ENCODE measurements at places on chromosomes 4 and X.

DNA sequence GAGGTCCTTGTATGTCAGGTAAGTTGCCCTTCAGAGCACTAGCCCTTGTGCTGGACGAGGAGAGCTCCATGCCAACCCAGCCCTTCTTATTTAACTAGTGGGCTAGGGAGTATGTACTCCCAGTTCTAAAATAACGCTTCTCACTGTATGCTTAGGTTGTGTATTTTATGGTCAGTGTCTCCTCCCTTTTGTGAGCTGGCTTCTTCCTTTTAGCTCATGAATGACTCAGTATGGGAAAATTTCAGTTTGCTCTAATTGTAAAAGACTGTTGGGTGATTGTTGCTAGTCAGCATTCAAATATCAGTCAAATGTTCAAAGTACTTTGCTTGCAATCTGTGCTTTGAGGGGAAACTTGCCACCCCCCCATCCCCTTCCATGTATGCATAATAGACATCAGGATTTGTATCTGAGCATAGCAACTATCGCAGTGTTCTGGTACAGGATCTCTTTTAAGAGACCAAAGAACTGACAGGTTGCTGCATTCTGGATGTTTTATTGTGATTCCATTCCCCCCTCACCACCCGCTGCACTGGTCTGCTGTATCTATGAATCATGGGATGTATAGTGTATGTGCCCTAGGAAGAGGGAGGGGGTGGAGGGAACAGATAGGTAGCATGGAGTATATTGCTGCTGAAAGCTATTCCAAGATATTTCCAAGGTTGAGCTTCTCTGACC, 34.7 kb downstream of the DLG3 start:
- DNase-seq = no peak

- no peak for DNase-seq
Measured at GRCh38 chrX:100743009-100743607, 11.2 kb upstream of the SYTL4 start.

DNA sequence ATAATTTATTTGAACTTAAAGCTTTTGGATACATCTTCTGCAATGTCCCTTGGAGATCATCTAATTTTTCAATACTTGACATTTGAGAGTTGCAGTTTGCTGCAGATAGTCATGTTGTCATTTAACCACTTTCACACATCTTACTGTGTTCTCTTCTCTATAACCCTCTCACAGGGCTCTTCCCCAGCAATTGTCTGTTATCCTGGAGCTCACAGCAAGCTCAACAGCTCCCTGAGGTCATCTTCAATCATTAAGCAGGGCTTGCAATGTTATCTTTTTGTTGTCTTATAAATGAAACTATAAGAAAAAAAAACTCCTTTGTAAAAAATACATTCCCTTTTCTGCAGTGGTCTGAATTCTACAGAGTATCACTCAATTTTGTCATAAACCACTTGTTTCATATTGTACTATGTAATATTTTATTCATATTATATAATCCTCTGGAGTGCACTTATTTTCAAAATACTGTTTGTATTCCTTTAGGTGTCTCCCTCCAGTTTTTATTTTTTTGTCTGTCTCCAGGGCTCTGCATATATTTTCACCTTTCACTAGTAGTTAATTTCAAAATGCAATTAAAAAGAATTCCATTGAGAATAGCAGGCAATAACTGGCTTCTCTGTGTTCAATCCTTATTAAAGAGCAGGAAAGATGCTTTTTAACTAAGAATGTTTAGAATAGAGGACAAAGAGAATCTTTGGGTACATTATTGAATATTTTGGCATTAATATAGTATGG, 106.3 kb upstream of the ARSJ start:
- DNase-seq = no peak

- no peak for DNase-seq
Measured at GRCh38 chr4:118953276-118953675, 64.6 kb downstream of the SYNPO2 start.

DNA sequence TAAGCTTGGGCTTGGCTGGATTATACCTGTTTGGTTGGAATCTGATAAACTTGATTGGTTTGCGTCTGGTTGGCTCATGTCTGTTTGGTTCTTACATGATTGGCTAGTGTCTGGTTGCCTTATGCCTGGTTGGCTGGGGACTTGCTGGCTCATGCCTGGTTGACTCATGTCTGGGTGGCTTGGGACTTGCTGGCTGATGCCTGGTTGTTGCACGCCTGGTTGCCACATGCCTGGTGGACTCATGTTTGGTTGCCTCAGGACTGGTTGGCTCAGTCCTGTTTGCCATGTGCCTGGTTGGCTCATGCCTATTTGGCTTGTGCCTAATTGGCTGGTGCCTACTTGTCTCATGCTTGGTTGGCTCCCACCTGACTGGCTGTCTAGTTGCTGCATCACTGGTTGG, 104.5 kb downstream of the APOOL start:
- no peak for DNase-seq

DNA sequence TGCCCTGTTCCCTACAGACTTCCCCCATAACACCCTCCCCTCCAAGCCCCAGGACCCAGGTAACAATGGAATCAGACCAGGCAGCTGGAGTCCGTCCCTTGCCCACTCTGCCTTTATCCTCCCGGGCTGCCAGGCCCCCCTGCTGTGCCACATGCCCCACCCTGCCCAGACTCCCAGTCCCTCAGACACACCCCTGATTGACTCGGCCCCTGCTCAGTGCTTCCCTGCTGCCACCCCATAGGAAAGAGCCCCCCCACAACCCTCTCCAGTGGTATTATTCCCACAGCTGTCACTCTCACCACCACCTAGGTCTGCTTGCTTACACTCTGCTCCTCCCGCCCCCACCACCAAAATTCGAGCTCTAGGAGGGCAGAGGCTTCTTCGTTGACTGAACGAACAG, 4.7 kb upstream of the NAA10 start:
- DNase-seq = no peak

GRCh38 chr4:163631288-163631687, 136.8 kb downstream of the TMA16 start:
- DNase-seq = no peak

GRCh38 chrX:133921764-133922389, 63.5 kb downstream of the GPC3 start:
- no peak for DNase-seq

- DNase-seq = no peak
Measured at GRCh38 chr4:48974979-48975640, 11.0 kb upstream of the CWH43 start.

DNA sequence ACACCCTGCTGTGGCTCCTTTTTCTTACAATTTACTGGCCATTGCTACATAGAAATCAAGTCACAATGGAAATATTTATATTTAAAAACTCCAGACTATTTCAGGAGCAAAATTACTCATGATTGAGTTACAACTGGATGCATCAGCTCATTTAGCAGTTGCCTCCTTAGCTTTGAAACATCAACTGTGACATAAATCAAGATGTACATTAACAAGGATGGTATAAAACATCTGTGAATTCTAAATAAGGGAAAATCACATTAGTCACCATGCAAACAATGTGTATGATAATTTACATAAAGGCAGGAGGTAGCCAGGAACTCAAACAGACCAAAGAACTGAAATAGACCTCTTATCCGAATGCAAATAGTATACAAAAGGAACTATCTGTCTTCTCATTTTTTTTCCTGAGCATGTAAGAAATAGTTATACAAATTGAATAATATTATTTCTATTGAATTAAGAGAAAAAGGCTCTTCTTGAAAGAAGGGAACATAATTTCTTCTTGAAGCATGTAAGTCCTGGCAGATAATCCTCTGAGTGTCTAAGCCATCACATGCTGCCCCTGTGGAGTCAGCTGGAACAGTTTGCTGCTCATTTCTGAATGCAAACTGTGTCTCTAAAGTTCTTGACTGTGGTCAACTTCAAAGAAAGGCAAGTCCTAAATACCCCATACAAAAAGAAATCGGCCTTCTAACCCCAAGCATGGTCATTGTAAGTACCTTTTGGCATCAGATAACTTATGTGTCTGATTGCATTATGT, 151.2 kb downstream of the NAA11 start:
- no peak for DNase-seq

GRCh38 chr4:172868271-172868670, 300.3 kb upstream of the GALNT7 start:
- no peak for DNase-seq

GRCh38 chr4:162157241-162157640, 6.6 kb downstream of the FSTL5 start:
- no peak for DNase-seq

DNA sequence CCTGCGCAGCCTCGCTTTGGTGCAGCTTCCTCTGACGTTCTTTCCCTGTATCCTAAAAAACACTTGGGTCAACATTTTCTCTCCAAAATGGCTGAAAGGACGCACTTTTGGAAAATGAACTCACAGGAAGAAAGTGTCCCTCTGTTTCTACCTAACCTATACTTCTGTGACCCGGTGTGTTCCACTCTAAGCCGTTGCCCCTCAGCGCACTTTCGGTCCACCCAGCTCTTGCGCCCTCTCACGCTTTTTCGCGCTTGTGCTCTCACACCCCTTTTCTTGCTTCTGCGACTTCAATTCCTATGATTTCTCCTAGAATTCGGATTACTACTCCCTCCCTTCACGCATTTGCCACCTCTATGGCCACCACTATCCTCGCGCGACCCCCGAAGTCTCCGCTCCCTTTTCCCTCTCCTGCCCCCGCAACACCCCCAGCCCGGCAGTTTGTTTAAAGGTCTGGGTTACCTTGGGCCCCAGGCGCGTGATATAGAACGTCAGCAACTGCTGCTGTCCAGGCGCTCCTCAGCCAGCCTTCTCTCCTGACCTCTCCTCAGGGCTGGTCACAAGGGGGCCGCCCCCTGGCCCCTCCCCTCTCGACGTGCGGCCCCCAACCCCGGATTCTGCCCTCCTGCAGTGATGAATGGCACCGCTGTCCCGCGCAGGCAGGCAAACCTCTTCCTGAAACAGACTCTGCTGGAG, at the start of gene USP51:
Gene USP51 (minus strand): TSS at position 535 of the 696 bp plus-strand sequence. CDS start 909 bp downstream, outside the sequence.
- DNase-seq = no peak

DNA sequence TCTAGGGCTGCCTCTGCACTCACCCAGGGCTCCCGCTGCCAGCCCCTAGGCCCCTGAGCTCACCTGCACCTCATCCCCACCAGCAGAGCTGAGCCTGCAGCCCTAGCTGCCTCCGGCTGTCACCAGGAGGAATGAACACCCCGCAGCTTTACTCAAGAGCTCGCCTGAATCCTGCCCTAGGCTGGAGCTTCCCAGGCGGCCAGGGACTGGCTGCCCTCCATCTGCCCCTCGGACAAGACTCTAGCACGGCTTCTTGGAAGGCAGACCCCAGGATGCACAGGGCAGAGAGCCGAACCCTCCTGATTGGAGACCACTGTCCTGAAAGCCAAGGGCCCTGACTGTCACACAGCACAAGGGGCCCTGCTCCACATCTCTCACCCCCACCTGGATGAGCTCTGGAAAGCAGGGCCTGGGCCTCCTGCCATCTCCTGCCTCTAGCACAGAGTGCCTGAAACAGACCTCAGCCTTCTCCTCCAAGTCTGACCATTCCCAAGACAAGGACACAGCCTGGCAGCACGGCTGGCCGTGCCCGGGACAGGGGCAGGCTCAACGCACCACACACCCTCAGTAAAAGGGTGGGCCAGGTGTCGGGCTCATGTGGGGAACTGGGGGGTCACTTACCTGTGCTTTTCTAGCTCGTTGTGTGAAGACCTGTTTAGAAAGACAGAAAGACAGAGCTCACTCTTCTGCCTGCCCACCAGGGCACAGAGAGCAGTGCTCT, 4.4 kb downstream of the MXD4 start:
- no peak for DNase-seq

Measured in cortex of kidney (tissue), 1 donor.